ENCODE measurements at places on chromosomes 4 and X.

GRCh38 chr4:155407480-155407879 is 30.7 kb upstream of the MAP9 start:
- no peak for DNase-seq

- peak; percentile 10 for DNase-seq
Observed at GRCh38 chrX:2894885-2895292, 34.2 kb downstream of the ARSD start.

GRCh38 chr4:86895692-86896488 is 3.7 kb upstream of the C4orf36 start:
- DNase-seq = peak; percentile 34

DNA sequence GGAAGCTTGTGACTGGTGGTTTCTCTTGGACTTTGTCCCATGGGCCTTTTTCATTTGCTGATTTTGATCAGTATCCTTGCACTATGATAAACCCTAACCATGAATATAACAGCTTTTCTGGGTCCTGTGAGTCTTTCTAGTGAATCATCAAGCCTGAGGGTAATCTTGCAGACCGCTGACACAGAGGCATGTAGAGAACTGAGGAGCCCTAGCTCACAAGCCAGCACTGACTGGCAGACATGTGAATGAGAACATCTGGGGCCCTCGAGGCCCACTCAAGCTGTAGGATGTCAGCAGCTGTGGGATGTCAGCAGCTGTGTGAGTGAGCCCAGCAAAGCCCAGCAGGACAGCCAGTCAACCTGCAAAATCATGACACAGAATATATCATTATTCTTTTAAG is 36.7 kb downstream of the HMGB3 start:
- peak; percentile 4 for DNase-seq

DNA sequence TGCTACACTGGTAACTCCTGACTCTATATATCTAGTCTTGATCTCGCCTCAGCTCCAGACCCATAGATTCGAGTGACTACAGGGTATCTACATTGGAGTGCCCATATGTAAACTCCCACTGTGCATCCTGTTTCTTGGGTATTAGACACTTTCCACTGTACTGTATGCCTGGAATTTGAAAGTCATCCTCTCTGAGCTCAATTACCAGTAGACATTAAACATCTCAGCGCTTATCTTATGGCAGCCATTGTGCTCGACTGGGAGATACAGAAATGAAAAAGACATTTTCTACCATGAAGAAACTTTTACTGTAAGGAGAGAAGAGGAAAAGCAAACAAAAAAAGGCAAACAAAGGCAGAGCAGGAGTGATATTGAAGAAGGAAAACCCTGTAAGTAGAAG is 151.9 kb upstream of the JADE1 start:
- DNase-seq = no peak

DNA sequence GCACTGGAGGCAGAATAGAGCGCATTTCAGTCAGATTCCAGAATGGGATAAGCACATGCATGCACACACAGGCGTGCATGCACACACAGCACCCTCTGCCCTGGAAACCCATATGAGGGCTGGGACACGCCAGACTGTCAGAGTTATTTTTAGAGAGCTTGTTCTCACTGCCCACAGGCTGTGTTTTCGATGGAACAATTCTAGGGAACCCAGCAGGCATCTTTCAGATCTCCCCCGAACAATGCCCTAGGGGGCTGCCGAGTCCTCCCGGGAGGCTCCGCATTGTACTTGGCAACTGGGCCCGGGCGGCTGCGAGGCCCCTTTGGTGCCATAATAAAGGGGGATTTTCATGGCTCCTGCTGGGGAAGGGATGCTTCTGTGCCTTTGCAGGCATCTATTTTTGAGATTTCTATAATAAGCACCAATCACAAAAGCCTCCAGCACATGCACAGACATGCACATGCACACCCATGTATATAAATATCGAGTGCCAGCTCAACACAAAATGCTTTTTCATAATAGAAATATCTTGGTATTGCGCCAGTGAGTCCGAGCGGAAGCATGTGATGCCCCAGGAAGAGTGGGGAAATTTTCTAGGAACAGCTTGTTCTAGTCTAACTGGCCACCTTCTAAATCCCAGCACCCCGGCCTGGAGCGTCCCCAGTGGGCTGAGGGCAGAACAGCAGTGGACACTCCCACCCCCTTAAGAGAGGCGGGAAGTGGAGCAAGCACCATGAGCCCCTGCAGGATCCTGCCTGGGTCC is 88.5 kb downstream of the PHKA2 start:
- DNase-seq = no peak

Data from AG04449 (cell line).